ENCODE measurements at places on chromosomes 2 and 18.

- no peak for DNase-seq
These were observed 3.5 kb upstream of the NAGK start for GRCh38 chr2:71064754-71065621.

GRCh38 chr2:84856787-84857186 lies 24.1 kb downstream of the TRABD2A start:
- no peak for DNase-seq

- DNase-seq, result no peak
These were observed 5.0 kb upstream of the GBX2 start for GRCh38 chr2:236173036-236173728.

DNA sequence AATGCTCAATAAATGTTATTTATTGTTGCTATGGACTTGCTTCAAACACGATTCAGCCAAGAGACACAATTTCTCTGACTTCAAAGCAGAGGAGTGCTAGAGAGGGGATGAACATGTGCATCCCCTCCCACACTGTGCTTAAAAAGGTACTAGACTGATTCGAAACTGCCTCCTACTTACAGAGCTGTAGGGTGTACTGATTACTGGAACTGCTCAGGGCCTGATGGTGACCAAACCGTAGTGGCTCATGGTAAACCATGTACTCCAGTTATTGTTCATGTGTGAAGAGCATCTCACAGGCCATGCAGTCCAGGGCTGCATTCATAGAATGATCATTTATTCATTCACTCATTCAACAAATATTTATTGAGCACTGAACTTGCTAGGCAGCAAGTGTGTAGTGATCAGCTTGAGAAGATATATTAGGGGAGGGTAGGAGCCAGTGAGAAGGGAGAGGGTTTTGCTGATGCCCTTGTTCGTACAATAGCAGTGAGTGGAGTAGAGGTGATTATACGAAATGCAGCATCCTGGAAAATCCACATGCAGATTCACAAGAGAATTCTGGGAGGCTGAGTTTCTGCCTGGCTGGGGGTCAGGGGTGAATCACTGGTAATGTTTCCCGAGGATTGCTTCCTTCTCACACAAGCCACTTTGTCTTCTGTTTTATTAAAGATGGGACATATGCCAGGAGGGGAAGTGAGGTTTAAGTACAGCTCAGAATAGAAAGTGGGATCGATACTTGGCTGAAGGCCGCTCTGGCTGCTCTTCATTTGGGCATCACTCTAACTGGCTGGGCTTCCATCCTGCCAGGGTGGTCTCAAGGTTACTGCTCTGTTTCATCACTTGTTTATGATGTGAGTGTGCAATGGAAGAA lies 245.4 kb downstream of the RAD51AP2 start:
- no peak for DNase-seq

DNA sequence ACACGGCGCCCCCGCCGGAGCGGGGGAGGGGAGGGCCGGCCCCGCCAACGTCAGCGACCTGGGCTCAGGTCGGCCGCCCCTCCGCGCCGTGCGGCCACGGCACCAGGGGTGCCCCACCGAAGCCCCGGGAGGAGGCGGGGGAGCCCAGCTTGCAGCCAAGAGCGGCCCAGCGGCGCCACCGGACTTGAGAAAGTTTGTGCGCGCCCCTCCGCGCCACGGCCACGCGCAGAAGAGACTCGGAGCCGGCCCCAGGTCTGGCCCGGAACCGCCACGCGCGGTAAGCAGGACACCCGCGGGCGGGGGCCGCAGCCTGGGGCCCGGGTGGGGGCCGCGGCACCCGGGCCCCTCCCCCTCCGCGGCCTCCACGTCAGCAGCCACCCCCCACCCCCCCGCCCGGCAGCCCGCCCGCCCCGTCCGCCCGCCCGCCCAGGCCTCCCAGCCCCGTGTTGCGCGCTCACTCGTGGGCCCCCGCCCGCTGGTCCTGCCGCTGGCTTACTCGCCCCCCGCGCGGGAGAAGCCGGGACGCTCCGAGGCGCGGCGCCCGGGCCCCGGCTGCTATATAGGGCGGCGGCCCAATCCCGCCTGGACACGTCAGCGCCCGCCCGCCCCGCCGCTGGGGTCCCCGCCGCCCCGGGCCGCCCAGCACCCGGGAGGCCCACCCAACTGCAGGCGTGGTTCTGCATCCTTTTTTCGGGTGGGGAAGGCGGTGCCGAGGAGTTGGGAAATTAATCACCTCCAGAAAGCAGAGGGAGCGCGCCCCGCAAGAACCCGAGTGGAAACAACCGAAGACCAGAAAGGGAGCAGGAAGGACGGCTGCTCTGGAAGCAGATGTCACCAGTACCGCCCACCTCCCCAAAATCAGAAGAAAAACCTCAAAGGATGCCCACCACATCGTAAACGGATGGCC lies 42.9 kb downstream of the HDLBP start:
- DNase-seq, result peak; percentile 81

DNA sequence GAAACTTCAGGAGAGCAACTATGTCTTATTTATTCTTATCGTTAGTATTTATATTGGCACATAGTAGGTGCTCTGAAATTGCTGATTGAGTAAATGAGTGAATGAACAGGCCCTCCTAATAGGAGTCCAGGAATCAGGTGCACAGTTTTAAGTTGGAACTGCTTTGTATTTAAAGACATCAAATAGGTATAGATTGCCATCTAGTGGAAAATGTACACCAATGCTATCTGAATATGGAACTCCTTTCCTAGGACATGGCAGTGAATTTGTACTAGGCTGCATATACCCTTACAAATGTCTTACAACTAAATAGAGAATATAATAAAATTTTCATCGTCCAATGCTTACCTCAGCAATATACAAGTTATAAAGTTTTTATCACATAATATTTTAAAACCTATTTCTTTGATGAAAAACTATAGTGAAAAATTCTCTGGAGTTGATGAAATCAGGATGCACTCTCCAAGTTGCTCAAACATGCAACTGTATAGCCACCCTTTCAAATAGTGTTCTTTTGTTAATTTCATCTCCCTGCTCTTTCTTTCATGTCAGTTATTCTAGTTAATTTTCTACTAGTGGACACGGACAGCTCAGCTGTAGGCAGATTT lies 318.9 kb upstream of the SYT4 start:
- DNase-seq, result no peak

GRCh38 chr2:144607891-144608521 lies 88.1 kb upstream of the ZEB2 start:
- peak; percentile 30 for DNase-seq
